Right renal pelvis (tissue), 4 donors: ENCODE measurements at places on chromosomes 1 and 21.

DNA sequence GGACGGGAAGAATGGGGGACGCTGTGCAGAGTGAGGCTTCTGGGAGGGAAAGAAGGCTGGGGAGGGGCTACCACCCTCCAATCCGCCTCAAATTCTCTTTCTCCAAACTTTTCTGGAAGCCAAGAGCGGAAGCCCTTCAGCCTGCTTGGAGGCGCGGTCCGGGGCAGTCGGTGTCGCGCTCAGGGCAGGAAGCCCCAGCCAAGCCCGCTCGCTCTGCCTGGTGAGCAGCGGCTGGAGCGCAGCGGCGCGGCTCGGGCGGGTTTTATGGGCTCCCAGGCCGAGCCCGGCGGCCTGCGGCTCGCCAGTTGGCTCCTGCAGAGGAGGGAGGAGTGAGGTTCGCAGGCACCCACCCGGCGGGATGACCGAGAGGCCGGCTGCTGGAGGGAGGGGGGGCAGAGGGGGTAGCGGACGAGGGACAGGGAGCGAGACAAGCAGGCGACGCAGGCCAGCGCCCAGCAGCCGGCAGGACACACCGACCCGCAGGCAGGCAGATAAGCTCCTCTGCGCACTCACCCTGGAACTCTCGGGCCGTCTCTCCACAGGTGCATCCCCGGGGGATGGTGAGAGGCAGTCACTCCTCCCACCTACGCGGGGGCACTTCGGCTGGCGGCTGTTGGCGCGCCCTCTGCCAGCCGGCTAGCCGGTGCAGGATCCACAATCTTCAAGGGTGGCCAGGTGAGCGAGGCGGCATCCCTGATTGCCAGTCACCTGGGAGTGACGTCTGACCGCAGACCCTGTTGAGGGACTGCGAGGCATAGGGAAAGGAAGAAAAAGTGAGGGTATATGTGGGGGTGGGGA lies at the start of gene AVPR1B:
TSS of gene AVPR1B (minus strand) at position 238 of the 798 bp plus-strand sequence. CDS start 498 bp downstream, outside the sequence.
- DNase-seq = peak; percentile 50

DNA sequence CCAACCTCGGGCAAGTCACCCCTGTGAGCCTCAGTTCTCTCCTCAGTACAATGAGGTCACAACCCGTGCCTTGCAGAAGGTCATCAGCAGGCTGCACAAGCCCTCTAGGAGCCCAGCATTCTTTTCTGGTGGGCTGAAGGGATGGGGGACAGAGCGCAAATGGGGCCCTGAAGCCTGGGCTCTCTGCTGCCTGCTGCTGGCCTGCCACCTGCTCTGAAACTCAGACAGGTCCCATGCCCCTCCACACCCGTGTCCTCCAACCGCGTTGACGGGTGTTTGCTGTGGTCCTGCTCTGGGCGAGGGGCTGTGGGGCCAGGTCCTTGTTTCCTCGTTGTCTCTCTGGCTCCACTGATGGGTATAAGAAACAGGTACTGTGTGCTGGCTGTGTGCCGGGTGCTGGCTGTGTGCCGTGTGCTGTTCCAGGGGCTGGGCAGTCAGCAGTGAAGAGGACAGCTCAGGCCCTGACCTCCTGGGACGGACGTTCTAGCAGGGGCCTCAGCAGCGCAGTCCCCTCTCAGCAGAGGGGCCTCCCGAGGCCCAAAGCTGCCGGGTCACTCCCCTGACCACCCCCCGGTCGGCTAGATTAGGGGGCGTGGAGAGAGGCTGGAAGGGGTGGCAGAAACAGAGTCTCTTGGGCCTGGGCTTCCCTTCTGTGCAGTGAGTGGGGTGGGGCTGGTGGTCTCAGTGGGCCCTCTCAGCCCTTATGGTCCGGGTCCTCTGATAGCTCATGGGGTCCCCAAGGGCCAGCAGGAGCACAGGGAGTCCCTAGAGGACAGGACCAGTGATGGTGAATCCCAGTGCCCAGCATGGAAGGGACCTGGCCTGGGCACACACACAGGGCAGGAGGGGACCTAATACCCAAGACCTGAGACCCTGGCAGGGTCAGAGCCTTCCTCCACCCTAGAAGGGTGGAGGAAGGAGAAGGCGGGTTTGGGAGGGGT lies 42.1 kb downstream of the DMRTB1 start:
- no peak for DNase-seq

GRCh38 chr1:46083579-46083978 lies 48.9 kb downstream of the PIK3R3 start:
- DNase-seq = no peak

GRCh38 chr1:87754139-87754538 lies 425.5 kb downstream of the LMO4 start:
- DNase-seq = no peak

DNA sequence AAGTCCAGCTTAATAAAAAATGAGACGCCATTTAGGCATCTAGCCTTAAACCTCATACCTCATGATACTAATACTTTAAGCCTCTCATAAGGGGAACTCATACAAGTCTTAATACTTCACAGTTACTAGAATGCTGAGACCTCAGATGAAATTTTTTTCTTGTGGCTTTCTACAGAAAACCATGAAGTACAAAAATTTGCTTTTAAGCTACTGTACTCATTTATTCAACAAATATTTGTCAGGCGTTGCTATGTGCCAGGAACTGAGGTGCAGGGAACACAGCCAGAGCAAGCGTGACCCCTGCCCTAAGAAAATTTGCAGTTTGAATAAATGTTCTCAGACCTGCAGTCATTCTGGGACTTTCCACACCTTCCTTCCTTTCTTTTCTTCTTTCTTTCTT lies 150.6 kb downstream of the MRPL39 start:
- DNase-seq = no peak

GRCh38 chr1:234997201-234997895 lies 131.3 kb downstream of the TOMM20 start:
- DNase-seq = no peak

GRCh38 chr1:221992427-221992826 lies 250.5 kb upstream of the DUSP10 start:
- DNase-seq = no peak

GRCh38 chr1:200895443-200895789 lies 716 bp downstream of the INAVA start:
- DNase-seq = no peak

- DNase-seq = no peak
Measured at GRCh38 chr1:79460773-79461436, 454.4 kb upstream of the ADGRL4 start.

DNA sequence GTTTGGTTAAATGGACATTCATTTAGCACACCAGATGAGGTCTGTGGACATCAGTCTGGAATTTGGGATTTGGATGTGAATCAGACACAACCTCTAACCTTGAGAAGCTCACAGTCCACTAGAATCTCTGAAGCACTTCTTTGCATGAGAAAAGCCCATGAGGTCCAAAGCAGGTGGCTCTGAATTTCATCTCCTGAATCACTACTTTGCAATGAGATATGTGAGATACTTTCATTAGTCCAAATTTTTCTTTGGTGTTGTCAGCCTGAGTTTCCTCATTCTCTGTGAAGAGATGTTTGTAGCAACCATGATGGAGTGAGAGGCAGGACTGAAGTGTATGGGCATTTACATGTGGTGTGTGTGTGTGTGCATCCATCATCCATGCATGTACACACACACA lies 16.5 kb upstream of the LCE2D start:
- DNase-seq = no peak

DNA sequence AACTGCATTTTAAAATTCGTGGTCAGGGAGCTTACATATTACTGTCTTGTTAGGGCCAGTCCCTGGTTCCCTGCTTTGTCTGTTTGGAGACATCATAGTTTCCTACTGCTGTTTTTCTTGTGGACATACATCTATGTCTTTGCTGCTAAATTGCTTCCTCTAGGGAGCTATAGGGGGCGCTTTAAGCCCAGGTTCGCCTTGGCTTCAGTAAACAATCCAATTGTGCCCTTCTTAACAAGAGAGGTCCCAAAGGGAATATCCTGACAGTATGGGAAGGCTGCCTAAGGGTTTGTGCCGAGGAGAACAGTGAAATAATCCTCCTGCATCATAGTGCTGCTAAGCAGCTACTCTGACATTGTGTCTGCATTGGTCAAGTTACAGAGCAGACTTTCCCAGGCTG lies 112.5 kb downstream of the USH2A start:
- peak; percentile 4 for DNase-seq

- DNase-seq = peak; percentile 20
Measured at GRCh38 chr1:197958438-197959305, 41.5 kb downstream of the LHX9 start.

DNA sequence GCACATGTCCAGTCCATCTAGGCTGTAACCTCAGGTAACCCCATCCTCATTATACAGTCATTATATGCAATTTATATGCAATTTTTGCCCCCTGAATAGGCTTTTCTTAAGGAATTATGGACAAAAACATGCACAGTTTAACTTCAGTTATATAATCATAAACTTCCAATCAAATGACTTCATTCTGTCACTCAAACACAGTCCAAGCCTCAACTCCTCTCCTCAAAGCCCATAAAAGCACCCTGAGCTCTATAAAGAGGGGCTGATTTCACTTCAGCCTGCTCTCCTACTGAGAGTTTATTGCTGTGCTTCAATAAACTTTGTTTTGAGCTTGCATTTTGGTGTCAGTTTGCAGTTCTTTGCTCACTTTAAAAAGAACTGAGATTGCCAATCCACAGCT lies 1805.5 kb downstream of the BRINP3 start:
- DNase-seq = no peak

GRCh38 chr1:150999051-150999674 lies 7.5 kb downstream of the MINDY1 start:
- DNase-seq = no peak

DNA sequence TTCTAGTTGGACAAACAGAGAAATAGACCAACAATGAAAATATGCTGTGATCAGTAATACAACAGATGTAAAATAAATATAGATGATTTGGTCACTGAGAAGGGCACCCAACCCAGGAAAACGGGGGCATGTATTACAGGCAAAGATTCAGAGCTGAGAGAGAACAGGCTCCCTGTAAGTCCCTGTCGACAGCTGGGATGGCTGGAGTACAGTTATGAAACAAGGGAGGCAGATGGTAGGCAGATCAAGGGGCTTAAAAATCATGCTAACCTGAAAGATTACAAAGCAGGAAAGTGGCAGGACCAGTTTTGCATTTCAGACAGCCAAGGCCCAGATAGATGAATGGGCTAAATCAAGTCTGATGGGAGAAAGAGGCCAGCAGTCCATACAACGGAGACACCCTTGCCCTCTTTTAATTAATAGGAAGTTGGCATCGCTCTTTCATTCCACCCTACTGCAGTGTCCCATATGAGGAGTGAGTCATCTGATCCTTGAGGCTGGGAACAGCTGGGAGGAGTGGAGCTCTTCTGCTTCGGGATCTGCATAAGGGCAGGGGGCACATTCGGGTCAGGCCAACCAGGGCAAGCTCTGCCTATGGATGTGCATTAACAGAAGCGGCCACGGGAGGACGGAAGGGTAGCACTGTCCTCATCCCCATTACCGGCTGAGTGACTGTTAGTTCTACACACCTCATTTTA lies 171.1 kb downstream of the DAB1 start:
- DNase-seq = no peak

DNA sequence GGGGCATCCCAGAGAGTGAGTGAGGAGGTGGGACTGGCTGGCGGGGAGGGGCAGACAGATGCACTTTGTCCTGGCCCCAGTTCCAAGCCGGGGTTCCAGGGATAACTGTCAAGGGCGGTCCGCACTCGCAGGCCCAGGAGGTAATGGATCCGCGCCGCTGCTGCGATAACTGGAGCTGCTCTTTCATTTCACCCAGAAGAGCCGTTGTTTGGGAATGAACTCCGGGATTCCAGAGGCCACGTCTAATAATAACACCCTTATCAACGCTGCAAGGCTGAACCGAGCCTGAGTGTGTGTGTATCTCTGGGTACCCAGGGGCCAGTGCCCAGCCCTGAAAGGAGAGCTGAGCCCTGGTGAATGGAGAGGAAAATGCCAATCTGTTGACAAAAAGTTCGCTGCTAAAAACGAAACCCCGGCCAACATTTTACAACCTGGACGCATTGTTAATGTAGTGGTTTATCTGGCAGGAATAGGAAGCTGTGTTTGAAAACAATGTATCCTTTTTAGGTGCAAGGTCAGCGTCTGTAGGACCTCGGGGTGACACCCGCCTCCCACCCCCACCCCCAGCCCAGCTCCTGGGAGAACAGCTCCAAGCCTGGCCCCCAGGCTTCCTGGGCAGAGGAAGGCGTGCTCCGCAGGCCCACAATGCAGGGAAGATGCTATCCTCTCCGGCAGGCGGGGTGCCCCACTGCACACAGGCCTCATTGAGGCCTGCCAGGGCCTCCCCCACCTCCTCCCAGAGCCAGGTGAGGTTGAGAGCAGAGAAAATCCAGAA lies 119.7 kb downstream of the PROX1 start:
- no peak for DNase-seq

DNA sequence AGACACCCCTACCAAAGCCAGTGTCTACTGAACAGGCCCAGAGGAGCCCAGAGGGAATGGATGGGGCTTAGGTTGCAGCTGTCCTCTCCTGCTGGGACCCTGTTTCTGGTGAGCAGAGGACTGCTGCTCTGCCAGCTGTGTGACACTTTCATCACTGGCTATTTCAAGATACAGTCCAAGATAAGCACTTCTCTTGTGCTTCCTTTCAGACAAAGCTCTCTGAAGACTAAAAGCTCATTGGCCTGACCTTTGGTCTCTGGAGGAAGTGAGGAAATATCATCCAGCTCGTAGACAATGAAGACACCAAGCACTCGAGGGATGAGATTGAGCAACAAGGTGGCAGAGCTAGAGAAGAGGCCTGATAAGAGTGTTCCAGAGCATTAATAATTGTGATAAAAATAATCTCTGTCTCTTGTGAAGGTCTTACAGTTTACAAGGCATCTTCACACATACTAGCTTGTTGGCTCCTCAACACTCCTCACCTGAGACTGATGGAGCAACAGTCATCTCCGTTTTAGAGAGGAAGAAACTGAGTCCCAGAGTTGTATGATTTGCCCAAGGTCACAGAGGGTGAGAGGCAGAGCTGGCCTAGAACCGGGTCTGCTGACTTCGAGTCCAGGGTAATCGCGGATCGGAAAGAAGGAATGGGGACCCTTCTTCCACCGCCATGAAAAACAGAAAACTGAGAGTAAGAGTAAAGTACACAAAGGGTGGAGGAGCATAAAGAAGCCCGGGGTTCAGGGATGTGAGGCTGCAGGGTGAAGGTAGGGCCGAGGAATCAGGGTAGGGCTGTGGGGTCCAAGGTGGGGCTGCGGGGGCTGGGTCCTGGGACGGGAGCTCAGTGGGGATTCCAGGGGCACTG lies 666 bp downstream of the PAFAH2 start:
- peak; percentile 8 for DNase-seq

GRCh38 chr21:18460979-18461378 lies 57.4 kb upstream of the TMPRSS15 start:
- no peak for DNase-seq
